ENCODE measurements at places on chromosomes 11 and 22. TPM values are rescaled to one million over a fixed set of nuclear protein-coding genes. Genes with fewer than 3 reads are reported as not detected.

DNA sequence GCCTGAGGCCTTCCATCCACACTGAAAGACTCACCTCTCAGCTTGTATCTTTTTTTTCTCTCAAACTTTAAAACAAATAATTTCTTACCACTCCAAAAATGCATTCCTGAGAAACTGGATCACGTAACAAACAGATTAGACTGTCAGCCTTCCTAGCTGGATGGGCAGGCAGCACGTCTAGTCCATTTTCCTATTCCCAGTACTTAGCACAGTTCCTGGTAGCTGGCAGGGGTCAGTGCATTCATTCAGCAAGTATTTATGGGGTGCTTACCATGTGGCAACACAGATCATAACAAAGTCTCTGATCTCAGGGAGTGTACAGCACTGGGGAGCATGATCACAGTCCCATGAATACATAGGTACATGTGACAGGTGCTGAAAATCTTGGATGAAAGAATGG lies 89.6 kb downstream of the UBASH3B start:
- no peak for ATAC-seq

DNA sequence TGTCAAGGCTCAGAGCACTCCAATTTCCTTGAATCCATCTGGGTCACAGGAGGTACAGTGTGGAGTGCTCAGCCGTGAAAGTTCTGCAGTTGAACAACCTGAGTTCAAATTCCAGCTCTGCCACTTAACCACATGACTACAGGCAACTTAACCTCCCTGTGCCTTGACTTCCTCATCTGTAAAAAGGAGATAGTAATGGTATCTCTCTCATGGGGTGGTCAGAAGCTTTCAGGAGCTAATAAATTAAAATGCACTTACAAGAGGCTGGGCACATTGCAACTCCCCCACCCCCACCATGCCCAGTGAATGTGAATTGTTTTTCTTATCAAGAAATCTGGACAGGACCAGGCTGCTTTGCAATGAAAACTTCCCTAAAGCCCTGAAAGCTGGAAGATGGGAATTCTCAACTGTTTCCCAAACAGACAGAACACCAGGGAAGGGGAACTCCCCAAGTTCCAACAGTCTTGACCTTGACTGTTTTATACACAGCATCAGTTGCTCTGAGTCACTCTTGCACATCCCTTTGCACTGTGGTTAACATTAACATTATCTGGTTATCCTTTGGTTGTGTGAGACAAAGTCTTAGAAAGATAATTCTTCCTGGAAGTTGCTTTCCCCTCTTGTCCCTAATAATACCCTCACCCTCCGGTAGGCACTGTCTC lies 137.0 kb downstream of the SLC1A2 start:
- ATAC-seq: no peak

DNA sequence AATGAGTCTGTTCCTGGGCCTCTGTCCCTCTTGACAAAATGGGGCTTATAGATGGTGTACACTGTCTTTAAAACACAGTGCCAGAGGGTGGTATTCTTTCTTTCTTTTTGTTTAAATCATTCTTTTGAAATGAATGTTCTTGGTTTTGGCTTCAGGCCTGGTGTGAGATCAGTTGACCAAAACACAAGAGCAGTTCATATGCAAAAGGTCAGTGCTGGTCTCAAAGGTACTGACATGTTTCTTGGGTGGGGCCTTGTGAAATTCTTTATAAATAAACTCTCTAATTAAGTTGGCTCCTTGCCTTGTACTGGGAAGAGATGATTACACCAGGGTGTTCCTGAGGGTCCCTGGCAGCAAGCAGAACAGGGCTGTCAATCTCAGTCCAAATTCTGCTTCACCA lies 110.0 kb downstream of the FBXO7 start:
- no peak for ATAC-seq

DNA sequence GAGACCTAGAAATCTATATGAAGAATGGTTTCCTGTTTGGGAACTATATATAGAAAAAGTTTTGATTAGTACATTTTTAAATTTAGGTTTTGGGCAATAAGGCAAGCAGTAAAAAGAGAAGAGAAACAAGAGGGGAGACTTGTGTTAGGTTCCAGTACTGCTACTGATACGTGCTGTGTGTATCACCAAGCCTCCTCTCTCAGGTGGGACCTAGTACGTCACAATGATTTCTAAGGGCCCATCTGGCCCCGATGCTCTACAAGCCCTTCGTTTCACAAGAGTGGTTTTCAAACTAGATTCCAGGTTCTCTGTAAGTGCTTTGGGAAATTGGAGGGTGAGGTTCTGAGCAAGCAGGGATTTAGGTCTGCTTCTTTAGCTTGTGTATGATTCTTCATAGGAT lies 39.2 kb downstream of the USP35 start:
- ATAC-seq: no peak

DNA sequence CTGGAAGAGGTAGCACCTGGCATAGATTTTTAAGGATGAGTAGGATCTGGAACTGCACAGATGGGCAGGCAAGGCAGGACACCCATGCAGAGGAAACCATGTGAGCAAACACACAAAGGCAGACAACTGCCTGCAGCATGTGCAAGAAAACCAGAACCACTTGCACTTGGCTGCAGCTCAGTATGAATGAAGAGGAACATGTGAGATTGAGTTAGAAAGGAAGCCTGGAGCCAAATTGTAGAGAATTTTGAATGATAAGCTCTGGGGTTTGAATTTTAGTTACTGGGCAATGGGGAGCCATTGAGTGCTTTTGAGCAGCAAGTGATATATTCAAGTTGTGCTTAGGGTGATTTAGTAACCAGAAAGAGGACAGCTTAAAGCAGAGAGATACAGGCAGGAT lies 583.4 kb downstream of the SOX6 start:
- no peak for ATAC-seq

GRCh38 chr22:46622081-46622521 lies 1.9 kb downstream of the GRAMD4 start:
- peak; percentile 35 for ATAC-seq

DNA sequence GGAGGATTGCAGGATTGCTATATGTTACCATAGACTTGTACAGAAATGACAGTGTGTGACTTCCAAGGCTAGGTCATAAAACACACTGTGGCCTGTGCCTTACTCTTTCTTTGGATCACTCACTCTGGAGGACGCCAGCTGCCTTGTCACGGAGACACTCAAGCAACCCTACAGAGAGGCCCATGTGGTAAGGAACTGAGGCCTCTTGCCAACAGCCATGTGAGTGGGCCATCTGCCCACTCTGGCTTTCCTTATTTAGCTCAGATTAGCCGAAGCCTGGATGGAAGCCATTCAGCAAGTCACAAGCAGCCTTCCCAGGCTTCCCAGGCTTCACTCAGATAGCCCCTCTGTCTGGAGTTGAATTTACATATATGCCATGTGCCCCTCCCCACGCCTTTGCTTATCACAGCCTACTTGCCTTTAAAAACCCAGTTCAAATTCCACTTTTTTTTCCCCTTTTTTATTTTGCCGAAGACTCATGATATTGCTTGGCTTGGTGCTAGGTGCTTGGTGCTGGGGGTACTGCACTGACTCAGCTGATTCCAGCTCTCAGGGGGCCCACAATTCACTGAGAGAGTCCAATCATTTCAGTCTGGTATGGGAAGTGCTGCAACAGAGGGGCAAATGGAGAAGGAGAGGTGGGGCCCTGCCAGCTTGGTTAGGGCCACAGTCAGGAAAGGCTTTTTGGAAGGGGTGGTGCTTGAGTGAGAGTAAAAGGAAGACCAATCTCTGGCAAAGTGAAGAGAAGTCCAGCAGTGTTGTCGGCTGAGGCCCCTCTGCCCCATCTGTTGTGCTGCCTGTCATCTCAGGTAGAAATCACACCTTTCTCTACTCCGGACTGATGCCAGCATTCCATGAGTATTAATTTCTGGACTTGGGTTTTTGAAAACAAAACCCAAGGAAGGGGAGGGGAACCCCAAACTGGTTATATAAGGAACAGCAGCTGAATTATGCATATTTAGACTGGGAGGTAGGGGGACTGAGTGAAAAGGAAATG lies 14.5 kb upstream of the P4HA3 start:
- ATAC-seq: peak; percentile 16

DNA sequence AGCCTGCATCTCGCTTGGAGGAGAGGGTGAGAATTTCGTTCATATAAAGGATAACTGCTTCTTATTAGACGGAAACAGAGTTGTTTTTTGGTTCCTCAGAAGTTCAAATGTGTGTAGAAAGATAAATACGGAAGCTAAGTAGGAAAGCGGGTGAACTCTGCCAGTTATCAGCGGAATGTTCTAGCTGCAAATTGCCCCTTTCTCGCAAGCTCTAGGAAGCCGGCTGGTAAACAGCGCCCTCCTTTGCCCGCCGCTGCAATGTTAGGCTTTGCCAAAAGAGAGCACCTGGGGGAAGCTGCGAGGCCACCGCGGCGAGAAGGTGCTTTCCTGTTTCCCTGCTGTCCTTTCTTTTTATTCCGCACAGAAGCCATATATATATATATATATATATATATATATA lies 67.0 kb downstream of the IGLL5 start:
- no peak for ATAC-seq

GRCh38 chr11:44519989-44520737 lies 45.3 kb upstream of the CD82 start:
- peak; percentile 46 for ATAC-seq

DNA sequence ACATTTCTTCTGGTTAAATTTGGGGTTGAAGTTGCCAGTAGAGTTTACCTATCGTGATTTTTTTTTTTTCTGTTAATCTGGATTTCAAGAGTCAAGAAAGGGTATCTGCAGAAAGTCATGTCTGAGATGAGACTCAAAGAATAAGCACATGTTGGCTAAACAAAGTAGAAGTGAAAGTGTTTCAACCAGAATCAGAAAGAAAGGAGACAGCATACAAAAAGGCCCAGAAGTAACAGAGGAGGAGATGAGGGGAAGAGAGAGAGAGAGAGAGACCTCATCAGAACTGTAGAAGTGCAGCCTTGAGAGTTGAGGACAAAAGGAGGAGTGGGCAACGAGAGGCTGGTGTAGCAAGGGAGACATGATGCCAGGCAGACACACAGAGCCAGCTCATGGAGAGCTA lies 54.9 kb downstream of the SVIP start:
- no peak for ATAC-seq

DNA sequence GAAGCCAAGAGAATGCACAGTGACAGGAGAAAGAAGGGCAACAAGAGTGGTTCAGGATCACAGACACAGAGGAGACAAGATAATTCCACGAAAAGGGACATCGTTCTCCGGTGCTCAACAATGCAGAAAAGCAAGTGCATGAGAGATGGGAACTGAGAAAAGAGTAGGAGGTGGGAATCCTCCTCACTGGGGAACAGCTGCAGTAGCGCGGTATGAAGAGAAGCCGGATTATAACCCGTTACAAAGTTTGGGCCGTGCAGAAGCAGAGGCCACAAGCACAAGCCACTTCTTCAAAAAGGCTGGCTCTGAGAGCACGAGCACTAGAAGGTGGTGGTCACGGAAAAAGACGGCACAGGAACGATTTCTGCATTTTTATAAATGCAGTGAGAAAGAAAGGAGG lies 114.2 kb upstream of the BID start:
- no peak for ATAC-seq

GRCh38 chr11:125945011-125945796 lies 640 bp upstream of the VSIG10L2 start:
- no peak for ATAC-seq

- no peak for ATAC-seq
Observed at GRCh38 chr11:30984442-30984816, 385.1 kb downstream of the DCDC1 start.

DNA sequence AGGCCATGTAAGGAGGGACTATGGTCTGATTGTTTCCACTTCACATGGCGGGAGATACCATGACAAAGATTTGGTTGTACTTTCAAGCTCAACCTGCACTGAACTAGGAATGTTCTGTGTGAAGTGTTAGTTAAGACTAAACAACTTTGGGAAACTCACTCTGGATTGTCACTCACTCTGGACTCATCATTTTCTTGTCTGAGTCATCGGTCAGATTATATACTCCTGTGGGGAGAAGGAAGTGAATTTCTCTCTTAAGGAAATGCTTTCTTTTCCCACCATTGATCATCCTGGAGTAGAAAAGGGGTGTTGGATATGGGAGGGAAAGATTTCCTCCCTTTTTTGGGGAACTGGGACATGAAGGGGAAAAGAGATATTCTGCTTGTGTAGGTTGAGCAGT lies 26.9 kb upstream of the CAT start:
- peak; percentile 66 for ATAC-seq

GRCh38 chr22:50524676-50525103 lies 708 bp downstream of the SCO2 start:
- peak; percentile 1 for ATAC-seq

GRCh38 chr11:57648801-57649735 lies 644 bp downstream of the YPEL4 start:
- no peak for ATAC-seq

DNA sequence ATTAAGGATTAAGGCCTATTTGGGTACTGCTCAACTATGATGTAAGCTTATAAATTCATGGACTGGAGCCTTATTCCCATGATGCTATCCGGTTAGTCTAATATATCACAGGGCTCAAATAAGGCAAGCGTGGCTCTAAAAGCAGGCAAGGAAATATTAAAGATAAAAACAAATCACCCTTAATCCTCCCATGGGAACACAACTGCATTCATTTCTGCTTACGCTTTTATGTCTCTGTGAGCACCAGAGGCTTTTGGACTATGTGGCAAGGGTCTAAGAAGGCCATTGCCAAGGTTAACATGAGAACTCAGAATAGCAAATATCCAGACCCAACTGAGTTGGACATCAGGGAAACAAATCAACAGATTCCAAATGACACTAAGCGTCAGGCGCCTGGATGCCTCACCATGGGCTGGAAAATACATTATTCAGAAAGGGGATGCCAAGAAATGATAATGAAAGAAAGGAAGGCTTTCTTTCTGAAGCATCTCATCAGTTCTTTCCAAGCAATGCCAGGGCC lies 138.1 kb downstream of the SLC1A2 start:
- ATAC-seq: no peak

FAM89B gene
- 25.9 TPM for total RNA-seq

MMP8 gene
- total RNA-seq: not detected

HMOX1 gene
- 27.8 TPM for total RNA-seq

LARGE2 gene
- total RNA-seq: 30.4 TPM

CABP4 gene
- total RNA-seq: 0.24 TPM

UPK2 gene
- 0.32 TPM for total RNA-seq
